Activated CD4-positive, alpha-beta memory T cell treated with anti-CD3 and anti-CD28 coated beads for 36 hours (primary cell): ENCODE measurements at places on chromosomes 3 and 15.
A peak's percentile ranks its signal among the peaks of the same experiment; 100 is the strongest.

DNA sequence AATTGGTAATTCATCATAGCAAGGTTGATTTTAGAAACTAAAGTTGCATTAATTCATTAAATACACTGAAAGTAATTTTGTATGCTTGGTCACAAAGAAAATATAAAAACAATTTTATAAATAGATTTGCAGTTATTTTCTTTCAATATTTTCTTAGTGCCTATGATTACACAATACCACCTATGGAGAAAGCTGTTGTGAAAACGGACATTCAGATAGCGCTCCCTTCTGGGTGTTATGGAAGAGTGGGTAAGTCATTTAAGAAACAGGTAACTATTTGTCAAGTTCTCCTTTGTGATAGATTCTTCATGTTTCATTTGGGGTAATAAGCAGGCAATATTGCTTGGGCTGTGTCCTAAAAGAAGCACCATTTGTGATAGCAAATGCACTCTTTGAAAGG lies 3.0 kb downstream of the DUT start:
- DNase-seq: no peak

GRCh38 chr3:33313331-33313730 lies 36.1 kb downstream of the FBXL2 start:
- DNase-seq: no peak

DNA sequence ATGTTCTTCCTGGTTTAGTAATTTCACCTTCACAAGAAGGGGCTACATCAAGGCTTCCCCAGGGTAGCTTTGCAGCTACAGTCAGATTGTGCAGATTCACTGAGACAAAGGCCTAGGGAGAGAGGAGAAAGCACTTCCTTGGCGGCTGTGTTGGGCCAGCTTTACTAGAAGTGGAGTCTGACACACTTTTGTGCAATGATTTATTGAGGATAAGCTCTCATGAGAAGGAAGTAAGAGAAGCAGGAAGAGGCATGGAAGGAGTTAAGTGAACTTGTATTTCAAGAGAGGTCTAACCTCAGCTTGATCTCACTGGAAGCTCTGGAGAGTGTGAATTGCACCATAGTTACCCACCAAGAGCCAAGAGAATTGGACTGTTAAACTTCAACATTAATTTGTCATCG lies 78.9 kb downstream of the TGFBR2 start:
- peak; percentile 51 for DNase-seq

- no peak for DNase-seq
These were observed 11.3 kb downstream of the EHD4 start for GRCh38 chr15:41961001-41961518.

- DNase-seq: no peak
These were observed 553.0 kb downstream of the NTRK3 start for GRCh38 chr15:87703327-87704111.

DNA sequence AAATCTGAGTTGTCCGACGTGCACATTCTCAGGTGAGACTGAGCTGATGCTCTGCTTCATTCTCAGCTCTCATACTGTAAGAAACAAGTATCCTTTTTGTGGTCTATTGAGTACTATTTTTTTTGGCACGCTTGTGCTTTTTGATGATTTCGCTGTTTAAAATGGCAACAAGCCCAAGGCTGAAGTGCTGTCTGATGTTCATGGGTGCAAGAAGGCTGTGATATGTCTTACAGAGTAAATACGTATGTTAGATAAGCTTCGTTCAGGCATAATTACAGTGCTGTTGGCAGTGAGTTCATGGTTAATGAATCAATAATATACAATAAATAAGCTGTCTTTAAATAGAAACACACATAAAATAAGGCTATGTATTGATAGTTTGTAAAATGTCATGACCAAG lies 27.2 kb downstream of the AQR start:
- DNase-seq: no peak

GRCh38 chr3:166685246-166685645 lies 694.9 kb downstream of the ZBBX start:
- no peak for DNase-seq

DNA sequence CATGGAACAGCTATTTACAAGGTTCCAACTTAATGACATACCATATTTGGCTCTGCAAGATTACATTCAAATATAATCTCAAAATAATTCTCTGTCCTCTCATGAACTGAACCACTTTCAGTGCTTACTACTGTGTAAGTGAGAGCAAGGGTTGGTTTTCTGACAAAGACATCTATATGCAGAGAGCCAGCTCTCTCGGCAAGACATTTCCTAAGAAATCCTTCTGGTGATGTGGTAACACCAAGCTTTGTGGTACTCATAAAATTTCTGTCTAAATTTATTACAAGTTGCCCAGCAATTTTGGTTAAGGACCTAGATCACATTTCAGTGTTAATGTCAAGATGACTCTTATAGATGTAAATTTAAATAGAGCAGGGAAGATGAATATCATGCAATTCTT lies 184.9 kb downstream of the GAP43 start:
- DNase-seq: no peak

GRCh38 chr15:77032647-77033416 lies 37.9 kb downstream of the PSTPIP1 start:
- DNase-seq: peak; percentile 8

DNA sequence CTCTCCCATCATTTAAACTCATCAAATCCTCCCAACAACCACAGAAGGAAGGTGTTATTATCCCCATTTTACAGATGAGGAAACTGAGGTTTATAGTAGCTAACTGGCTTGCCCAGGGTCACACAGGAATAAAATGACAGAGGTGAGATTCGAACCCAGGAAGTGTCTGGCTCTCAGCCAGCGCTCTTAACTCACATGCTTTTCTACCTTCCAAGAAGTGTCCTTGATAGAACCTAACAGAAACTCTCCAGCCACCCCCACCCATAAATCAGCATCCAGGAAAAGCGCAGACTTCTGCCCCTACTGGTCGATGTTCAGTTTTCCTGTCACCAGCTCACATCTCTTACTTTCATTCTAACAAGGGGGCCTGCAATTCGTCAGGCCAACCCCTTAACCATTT lies 51.7 kb downstream of the SPATA12 start:
- DNase-seq: no peak

- DNase-seq: no peak
These were observed 48.3 kb upstream of the TIPARP start for GRCh38 chr3:156626104-156626503.
